Stomach (tissue), 19 donors: ENCODE measurements at places on chromosomes 7 and 10. TPM values are rescaled to one million over a fixed set of nuclear protein-coding genes. Genes with fewer than 3 reads are reported as not detected.

NODAL gene
- polyA plus RNA-seq = not detected

GRCh38 chr7:111333010-111333409 is 229.3 kb downstream of the IMMP2L start:
- no peak for DNase-seq

GRCh38 chr7:134741907-134742635 is 37.4 kb upstream of the CALD1 start:
- DNase-seq = no peak

GRCh38 chr10:114837690-114838089 is 16.1 kb downstream of the FHIP2A start:
- no peak for DNase-seq

DNA sequence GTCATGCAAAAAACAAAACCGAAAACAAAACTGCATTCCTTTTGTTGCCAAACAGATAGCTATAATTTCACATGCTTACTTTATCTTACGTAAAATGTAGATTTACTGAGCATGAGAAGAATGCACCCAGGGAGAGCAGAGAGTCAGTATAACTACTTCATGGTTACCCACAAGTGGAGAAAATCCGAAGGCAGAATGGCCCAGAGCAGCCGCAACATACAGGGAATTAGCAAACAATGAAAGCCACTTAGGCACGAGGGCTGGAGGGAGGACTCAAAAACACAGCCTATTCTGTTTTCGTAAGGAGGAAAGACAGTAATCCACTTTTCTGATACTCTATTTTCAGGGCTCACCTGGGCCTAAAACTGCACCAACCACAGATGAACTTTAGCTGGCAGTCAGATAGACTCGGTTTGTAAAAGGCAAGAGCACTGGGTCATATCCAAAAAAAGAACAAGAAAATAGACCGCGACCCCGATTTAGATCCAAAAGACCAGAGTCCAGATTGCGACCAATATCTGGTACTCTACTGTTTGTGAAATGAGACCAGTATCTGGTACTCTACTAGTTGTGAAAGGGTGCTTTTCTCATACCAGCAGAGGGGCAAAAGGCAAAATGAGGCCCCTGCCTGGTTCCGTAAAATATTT is 1.3 kb downstream of the ITPRIP start:
- no peak for DNase-seq

DNA sequence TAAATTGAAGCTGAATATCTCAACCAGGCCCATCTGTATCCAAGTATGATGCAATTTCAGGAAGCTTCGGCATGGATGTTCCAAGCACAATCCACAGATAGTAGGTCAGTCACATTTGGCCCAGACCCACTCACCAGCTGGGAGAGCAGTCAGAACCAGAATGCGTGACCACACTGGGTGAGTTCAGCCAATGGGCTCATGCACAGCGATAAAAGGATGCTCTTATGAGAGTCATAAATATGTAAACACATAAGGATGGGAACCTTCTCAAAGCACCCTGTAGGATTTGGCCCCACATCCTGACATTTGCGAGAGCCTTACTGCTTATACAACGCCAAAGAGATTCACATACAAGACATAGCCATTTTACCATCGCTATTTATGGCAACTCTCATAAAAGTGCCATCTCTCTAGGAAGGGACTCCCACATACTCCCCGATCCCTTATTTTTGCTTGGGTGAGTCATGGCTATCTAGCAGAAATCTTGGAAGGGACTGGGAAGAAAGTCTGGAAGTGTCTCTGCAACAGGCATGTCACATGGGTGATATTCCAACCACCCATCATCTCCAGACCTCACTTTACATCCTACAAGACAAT is 3.0 kb downstream of the AFAP1L2 start:
- peak; percentile 49 for DNase-seq

DNA sequence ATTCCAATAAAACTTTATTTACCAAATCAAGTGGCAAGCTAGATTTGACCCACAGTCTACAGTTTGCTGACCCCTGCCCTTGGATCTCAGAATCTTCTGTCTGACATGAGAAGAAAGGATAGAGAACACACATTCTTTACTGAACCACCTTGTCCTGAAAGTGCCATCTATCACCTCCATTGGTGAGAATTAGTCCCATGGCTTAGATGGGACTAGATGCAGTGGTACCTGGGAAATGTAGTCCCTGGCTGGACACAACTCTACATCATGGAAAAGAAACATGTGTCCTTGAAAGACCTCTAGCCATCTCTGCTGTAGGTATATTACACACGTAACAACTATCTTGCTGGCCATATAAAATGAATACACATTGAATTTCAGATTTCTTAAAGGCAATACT is 336.2 kb downstream of the LHFPL3 start:
- DNase-seq = no peak

- DNase-seq = no peak
These were observed 25.7 kb downstream of the C7orf25 start for GRCh38 chr7:42886129-42886528.

DNA sequence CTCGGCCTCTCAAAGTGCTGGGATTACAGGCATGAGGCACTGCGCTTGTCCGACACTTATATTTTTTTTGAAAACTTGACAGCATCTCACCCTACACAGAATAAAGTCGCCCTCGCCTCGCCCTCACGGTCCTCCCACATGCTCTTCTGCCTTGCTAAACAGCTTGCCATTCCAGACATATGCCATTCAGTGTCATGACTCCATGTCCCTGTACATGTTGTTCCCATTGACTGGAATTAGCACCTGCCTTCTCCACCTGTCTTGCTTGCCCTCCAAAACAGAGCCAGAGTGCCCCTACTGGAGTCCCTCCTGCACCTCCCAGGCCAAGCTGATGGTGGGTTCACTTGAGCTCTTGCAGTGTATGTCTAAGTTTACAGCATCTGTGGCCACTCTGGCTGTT is 6.2 kb downstream of the NIPSNAP2 start:
- no peak for DNase-seq
